ENCODE measurements at places on chromosomes 16 and 17. TPM values are rescaled to one million over a fixed set of nuclear protein-coding genes. Genes with fewer than 3 reads are reported as not detected.

DNA sequence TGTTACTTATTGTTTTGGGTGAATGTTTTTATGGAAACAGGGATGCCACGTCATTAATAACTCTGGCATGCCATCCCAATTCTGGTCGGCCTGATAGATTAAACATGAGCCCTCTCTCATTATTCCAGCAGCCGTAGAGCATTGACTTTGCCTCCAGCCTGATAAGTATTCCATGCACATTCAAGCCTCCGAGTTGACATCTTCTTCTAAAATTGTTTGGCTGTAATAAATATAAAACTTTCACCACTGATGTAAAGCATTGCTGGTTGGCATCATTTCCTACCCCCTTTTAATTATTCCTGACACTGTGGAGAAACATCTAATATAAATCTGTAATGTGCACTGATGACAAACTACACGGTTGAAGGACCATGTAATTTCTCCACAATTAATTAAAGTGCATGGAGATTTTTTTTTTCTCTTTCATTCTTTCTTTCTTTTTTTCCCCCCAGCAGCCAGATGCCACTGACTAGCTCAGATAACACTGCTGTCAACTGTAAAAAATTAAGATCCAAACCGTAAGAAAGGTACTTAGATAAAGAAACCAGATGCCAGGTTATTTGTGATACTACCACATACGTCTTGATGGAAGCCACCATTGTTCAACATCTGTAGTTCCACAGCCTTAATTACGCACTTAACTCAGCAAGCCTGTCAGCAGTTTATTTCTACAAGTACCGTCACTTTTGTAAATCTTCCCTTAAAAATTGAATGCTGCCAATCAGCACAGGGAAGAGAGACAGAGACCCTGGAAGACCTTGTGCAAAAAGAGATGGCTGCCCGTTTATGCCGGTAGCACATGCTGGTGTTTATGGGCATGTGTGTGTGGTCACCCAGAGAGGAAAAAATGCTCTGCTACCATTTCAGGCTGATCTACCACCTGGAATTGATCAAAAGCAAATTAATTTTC, 237.7 kb downstream of the IRX3 start:
- no peak for DNase-seq

- no peak for DNase-seq
These were observed 20.8 kb downstream of the SRP68 start for GRCh38 chr17:76051561-76051960.

GRCh38 chr17:53796642-53797041, 26.1 kb upstream of the KIF2B start:
- no peak for DNase-seq

GRCh38 chr16:3175157-3176093, 12.6 kb upstream of the OR1F1 start:
- no peak for DNase-seq

- no peak for DNase-seq
These were observed 90.1 kb downstream of the ASIC2 start for GRCh38 chr17:33202796-33203495.

Gene SYCE1L
- total RNA-seq: 1.2 TPM

Gene GUCY2D
- total RNA-seq: under 0.01 TPM

Gene NR1D1
- under 0.01 TPM for total RNA-seq
